Islet precursor cell (in vitro differentiated cells): ENCODE measurements at places on chromosomes 5 and 9.

DNA sequence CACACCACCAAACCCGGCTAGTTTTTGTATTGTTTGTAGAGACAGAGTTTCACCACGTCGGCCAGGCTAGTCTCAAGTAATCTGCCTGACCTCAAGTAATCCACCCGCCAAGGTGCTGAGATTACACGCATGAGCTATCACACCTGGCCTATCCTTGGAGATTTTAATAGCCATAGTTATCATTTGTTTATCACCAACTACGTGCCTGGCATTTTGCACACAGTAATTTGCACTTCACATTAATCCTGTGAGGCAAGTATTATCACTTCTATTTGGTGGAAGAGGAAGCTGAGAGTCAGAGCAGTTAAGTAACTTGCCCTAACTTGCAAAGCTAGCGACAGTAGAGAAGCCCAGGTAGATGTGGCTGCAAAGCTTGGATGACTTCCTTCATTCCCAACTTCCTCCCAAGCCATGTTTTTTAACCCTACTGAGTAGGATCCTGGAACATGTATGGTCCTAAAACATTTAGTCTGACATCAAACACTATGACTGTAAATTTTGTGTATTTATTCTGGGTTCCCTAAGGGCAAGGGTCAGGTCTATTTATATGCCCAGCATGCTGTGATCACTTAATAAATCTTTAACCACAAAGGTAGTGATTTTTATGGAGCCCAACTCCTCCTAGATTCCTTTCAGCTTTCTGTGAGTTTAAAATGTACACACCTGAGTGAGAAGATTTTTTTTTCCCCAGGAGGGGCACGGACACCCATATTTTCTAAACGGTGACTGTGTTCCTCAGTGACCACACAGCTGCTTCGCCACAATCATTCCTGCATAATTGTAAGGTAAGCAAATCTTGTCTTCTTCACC is 100.2 kb upstream of the RAI14 start:
- DNase-seq, result no peak

DNA sequence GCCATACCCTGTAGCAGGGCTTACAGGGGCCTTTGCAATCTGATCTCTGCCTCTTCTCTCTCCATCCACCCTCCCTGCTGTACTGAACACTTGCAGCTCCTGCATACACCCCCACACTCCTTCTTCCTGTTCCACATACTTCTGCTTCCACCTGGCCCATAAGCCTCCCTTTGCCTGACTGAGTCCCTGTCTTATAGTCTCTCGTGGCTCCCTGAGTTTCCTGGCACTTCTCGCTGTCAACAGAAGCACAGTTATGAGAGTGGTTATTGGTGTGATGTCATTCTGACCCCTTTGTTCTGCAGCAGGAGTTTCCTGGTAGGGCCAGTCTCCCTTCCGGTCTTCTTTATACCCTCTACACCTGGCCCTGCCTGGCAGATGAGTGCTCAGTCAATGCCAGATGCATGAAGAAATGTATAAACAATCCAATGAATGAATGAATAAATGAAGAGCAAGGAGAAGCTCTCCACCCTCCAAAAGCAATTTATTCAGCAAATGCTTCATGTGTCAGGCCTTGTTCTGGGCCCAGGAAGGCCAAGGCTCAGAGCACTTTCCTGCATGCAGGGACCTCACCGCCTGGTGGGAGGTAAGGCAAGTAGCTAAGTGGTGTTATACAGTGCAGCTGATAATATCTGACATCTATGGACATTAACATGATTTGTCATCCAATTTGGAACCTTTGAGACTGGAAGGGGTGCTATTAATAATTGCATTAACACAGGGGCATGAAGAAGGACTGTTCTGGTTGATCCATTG is 20.5 kb upstream of the CSF1R start:
- DNase-seq, result peak; percentile 55

- DNase-seq, result no peak
Measured at GRCh38 chr9:132806306-132806705, 71.8 kb downstream of the AK8 start.

GRCh38 chr5:172274951-172275753 is 8.4 kb downstream of the UBTD2 start:
- DNase-seq, result no peak

DNA sequence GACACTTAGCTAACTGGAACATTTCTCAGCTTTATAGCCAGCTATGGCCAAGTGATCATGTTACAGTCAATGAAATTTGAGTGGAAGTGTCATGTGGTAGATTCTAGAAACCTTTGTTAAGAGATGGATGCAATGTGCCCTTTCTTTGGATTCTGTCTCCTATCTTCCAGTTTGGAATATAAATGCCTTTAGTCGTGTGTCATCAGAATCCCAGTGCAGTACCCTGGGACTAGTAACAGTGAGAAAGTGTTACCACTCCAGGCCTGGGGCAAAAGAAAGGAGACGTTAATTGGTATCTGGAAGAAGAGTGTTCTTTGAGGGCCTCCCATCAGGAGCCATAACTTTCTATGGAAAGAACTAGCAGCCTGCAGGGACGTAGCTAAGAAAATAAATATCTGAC is 149.6 kb downstream of the SNX18 start:
- DNase-seq, result no peak

GRCh38 chr5:109062664-109063063 is 315.0 kb downstream of the FER start:
- DNase-seq, result no peak
